ENCODE measurements at places on chromosomes 1 and 21.

DNA sequence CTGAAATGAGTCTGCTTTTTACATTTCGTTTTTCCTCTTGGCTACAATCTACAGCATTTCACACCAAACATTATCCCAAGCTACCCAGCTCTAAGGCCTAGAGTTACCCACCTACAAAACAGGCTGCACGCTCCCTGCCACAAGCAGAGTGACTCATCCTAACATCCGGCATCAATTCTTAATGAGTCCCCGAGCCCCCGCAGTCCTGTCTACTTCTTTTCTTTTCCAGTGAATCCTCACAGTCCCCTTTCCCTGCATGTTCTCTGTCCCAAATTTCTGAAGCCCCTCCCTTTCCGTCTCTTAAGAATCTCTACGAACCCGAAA is 650 bp downstream of the PCNX2 start:
- H3K4me3 ChIP-seq, result peak overlapping the region; percentile 82
- peaks cover 4% of the 10 kb centered on the region for H3K4me1 ChIP-seq
- H3K27me3 ChIP-seq, result no peaks in the 10 kb centered on the region
- DNase-seq, result no peak

DNA sequence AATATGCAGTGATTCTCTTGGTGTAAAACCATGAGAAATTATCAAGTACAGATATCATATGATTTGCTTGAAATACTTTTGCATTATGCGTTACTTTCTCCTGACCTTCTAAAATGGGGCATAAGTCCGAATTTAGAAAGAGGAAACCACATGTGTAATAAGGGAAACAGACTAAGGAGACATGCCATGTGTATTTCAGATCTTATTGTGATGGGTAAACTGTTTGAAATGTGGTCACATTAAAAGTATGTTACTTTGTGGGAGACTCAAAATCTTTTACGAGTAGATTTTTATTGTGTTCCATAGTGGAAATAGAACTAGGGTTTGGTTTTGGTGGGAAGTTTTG is 173.0 kb downstream of the NFIA start:
- H3K4me3 ChIP-seq, result no peak overlapping the region
- H3K27ac ChIP-seq, result no peak overlapping the region
- no peaks in the 10 kb centered on the region for H3K36me3 ChIP-seq
- H3K4me1 ChIP-seq, result no peaks in the 10 kb centered on the region
- no peak for DNase-seq

DNA sequence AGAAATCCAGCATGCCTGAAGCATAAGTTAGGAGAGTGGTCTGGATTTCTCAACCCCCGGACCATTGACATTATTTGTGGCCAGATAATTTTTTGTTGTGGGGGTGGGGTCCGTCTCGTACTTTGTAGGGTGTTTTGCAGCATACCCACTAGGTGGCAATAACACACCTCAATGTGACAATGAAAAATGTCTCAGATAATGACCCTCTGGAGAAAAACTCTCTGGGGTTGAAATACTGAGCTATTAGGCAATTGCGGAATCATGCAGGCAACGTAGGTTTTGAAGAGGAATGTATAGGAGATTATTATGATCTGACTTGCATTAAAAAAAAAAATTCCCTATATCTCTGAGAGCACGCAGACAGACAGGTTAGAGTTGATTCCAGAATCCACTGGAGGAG is 25.3 kb upstream of the RRP15 start:
- no peak for DNase-seq
- no peaks in the 10 kb centered on the region for H3K4me1 ChIP-seq
- no peaks in the 10 kb centered on the region for H3K36me3 ChIP-seq
- H3K27me3 ChIP-seq, result no peaks in the 10 kb centered on the region
- H3K27ac ChIP-seq, result no peak overlapping the region
- no peak overlapping the region for H3K4me3 ChIP-seq

GRCh38 chr1:202143011-202143767 is 1.3 kb downstream of the ARL8A start:
- H3K4me3 ChIP-seq, result peak overlapping the region; percentile 76
- H3K27me3 ChIP-seq, result no peaks in the 10 kb centered on the region
- no peaks in the 10 kb centered on the region for H3K36me3 ChIP-seq
- H3K27ac ChIP-seq, result no peak overlapping the region
- DNase-seq, result no peak

- no peaks in the 10 kb centered on the region for H3K36me3 ChIP-seq
- H3K27ac ChIP-seq, result no peak overlapping the region
- H3K4me3 ChIP-seq, result no peak overlapping the region
- H3K4me1 ChIP-seq, result no peaks in the 10 kb centered on the region
Observed at GRCh38 chr21:34989337-34990151, 59.6 kb downstream of the RUNX1 start.

GRCh38 chr1:221793439-221794078 is 51.7 kb upstream of the DUSP10 start:
- no peak overlapping the region for H3K27ac ChIP-seq
- no peak overlapping the region for H3K4me3 ChIP-seq
- H3K4me1 ChIP-seq, result no peaks in the 10 kb centered on the region
- H3K27me3 ChIP-seq, result no peaks in the 10 kb centered on the region
- H3K36me3 ChIP-seq, result no peaks in the 10 kb centered on the region

DNA sequence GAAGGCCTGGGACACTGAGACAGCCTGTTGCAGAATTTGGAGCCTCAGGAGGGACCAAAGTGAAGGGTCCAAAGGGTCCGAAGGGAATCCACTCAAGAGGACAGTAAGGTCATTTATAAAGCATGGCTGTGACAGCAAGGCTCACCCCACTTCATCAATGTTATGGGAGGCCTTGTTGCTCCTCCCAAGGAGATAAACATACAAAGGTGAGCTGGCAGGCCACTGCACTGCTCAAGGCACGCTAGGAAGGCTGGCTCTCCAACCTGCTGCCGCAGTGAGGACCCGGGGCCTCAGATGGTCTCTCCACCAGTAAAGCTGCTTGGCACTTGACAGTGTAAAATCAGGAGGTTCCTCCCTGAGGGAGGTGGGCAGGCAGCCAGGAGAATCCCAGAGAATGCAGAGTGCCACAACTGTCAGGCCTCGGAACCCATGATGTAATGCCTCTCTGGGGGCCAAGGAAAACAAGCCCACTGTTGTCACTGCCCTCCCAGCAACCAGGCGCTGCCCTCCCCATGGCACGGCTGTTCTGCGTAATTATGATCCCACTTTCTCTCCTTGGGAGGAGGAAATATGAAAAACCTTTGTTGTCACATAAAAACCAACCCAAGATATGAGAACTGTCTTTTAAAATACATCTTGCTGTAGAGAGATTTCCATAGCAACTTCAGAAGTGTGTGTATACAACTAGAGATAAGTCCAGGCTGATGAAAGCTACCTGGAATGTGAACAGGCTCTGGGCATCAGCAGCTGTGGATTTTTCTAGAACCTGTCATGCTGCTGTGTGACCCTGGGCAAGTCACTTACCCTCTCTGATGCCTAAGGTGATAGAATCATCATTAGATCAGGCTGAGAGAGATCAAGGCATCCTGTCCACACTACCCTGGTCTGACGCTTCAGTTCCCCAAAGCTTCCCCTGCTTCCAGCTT is 102.5 kb downstream of the KCNN3 start:
- no peak overlapping the region for H3K27ac ChIP-seq
- no peaks in the 10 kb centered on the region for H3K27me3 ChIP-seq
- no peak for DNase-seq
- H3K4me3 ChIP-seq, result no peak overlapping the region
- no peaks in the 10 kb centered on the region for H3K36me3 ChIP-seq

GRCh38 chr21:35294231-35294898 is 245.3 kb upstream of the RUNX1 start:
- no peaks in the 10 kb centered on the region for H3K36me3 ChIP-seq
- no peaks in the 10 kb centered on the region for H3K27me3 ChIP-seq
- peaks cover 2% of the 10 kb centered on the region for H3K4me1 ChIP-seq
- H3K4me3 ChIP-seq, result no peak overlapping the region
- DNase-seq, result no peak

DNA sequence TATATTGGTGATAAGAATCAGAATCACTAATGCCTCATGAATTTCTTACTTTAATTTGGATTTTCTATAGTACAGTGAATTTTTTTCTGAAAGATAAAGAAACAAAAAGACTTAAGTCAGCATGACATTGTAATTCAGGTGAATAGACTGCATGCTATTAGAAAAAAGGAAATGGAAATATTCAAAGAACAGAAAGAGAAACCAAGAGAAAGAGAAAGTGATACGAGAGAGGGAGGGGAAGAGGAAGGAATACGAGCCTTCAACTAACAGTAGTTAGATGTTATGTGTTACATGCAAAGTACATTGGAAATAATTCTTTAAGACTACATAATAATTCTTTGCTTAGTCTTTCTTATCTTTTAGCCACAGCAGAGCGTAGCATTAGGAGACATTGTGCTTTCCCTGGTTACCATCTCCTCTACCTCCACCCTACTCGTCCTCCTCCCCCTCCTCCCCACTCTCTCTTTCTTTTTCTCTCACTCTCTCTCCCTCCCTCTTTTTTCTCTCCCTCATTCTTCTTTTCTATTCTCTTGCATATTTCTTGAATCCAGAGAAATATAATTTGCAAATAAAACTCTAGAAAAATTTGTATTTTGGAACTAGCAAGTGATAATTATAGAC is 46.4 kb upstream of the ADGRL4 start:
- no peaks in the 10 kb centered on the region for H3K36me3 ChIP-seq
- no peaks in the 10 kb centered on the region for H3K27me3 ChIP-seq

DNA sequence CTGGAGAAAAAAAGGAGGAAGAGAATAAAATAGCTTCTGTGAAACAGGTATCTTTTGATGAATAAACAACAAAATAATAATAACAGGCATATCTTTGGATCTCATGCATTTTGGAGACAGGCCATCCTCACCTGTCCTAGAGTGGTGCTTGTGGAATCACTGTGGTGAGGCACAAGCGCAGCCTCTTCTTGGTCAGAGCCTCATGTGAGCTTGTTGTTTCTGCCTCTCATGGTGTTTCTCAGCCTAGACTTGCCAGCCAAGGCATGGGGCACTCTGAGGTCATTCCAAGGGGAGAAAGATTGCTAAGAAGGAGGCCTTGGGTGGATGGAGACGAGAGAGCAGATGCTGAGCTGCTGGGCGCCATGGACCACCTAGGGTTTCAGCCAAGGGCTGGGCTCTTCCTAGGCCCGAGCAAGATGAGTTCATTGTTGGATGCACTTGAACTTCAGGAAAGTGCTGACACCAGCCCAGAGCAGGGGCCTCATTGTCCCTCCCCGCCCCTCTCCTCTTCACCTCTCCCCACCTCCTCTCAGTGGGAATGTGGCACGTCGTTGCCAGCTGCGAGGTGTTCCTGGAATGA is 49.5 kb downstream of the ATP5PO start:
- no peaks in the 10 kb centered on the region for H3K27me3 ChIP-seq
- no peak overlapping the region for H3K4me3 ChIP-seq
- DNase-seq, result no peak
- no peaks in the 10 kb centered on the region for H3K4me1 ChIP-seq
- H3K36me3 ChIP-seq, result no peaks in the 10 kb centered on the region
- no peak overlapping the region for H3K27ac ChIP-seq

- H3K27ac ChIP-seq, result no peak overlapping the region
- no peaks in the 10 kb centered on the region for H3K36me3 ChIP-seq
- H3K27me3 ChIP-seq, result no peaks in the 10 kb centered on the region
- H3K4me3 ChIP-seq, result no peak overlapping the region
- H3K4me1 ChIP-seq, result peaks cover 5% of the 10 kb centered on the region
Observed at GRCh38 chr1:169779970-169780369, 14.7 kb downstream of the METTL18 start.

DNA sequence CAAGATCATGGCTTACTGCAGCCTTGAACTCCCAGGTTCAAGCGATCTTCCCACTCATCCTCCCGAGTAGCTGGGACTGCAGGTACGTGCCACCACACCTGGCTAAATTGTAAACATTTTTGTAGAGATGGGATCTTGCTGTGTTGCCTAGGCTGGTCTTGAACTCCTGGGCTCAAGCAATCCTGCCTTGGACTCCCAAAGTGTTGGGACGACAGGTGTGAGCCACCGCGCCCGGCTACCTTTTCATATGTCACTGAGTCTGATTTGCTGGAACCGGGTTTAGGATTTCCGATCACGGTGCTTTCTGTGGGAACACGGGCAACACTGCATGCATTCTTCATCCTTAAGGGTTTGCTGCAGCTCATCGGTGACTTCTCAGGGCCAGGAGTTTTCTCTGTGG is 32.2 kb upstream of the PCBP3 start:
- H3K36me3 ChIP-seq, result no peaks in the 10 kb centered on the region
- H3K4me1 ChIP-seq, result no peaks in the 10 kb centered on the region
- no peak overlapping the region for H3K4me3 ChIP-seq
